HL-60 (cell line): ENCODE measurements at places on chromosomes 4 and X.
A peak's percentile ranks its signal among the peaks of the same experiment; 100 is the strongest.

GRCh38 chrX:69179380-69179911, 14.2 kb upstream of the PJA1 start:
- no peak for DNase-seq

GRCh38 chrX:68018248-68019203, 414.8 kb downstream of the OPHN1 start:
- peak; percentile 48 for DNase-seq

- no peak for DNase-seq
Measured at GRCh38 chr4:25158817-25159216, 1.4 kb downstream of the SEPSECS start.

DNA sequence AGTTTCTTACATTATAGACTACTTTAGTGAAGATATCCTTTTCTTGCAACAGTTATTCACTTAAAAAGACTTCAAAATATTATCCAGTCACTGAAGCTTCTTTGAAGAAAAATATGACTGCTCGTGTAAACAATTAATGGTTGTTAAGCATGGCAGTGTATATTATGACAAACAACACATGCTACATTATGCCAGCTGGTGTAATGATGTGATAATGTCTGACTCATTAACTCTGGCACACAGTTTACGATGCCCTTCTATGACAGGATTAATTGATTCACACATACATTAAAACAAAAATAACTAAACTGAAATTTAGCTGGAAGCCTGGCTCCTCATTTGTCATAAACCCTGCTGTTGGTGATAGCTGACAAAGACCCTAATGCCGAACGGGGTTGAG, 22.4 kb downstream of the GK2 start:
- DNase-seq, result no peak

- no peak for DNase-seq
Measured at GRCh38 chrX:23276475-23276874, 58.2 kb upstream of the PTCHD1 start.
